ENCODE measurements at places on chromosomes 5 and 9.
A peak's percentile ranks its signal among the peaks of the same experiment; 100 is the strongest.

DNA sequence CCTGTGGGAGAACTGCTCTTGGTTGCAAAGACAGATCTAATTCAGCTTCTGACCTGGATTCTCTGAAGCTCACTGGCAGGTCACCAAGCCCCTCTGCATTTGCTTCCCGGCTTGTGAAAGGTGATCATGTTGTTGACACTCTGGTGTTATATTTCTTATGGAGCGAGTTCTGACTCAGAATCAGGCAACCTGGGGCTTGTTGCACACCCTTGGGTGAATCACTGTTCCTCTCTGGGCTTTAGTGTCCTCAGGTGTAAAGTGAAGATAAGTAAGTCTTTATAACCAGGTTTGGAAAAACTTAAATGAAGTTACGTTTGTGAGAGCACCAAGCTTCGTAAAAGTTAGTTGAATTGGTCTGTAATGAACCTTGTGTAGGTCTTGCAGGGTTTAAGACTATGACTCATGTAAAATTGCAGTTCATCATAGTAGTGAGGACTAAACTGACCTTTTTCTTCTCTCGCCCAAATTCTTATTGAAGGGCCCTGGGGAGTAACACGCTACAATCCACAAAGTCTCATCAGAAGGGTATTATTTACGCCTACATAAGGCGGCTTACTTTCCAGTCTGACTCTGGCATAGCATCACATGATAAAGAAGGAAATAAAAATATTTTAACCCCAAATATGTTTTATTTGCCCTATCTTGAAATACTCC lies 218.6 kb downstream of the TMEM38B start:
- no peak for DNase-seq

- no peak for DNase-seq
These were observed 34.5 kb downstream of the FNBP1 start for GRCh38 chr9:130008538-130008937.

DNA sequence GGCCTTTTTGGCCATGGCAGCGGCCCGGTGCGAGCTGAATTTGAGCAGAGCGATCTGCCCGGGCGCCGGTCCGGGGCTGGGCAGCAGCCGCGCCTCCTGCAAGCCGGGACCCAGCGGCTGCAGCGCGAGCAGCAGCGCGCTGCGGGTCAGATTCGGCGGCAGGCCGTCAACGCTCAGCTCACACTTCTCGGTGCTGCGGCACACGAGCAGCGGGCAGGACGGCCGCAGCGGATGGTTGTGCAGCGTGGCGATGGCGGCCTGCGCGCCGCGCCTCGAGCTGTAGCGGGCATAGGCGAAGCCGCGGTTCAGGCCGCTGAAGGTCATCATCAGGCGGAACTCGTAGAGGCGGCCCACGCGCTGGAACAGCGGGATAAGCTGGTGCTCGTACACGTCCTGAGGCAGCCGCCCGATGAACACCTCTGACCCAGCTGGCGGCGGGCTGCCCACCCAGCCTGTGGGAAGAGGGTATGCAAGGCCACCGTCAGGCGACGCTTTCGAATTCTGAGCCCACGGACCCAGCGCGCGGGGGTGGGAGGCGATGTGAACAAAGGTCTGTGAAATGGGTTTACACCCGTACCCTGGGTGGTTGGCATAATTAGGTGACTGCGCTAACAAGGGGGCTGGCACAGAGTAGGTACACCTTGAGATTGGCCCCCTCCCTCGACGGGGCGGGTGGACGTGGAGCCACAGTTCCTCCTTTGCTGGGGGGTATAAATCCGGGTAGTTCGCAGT lies 755 bp downstream of the DND1 start:
- no peak for DNase-seq

DNA sequence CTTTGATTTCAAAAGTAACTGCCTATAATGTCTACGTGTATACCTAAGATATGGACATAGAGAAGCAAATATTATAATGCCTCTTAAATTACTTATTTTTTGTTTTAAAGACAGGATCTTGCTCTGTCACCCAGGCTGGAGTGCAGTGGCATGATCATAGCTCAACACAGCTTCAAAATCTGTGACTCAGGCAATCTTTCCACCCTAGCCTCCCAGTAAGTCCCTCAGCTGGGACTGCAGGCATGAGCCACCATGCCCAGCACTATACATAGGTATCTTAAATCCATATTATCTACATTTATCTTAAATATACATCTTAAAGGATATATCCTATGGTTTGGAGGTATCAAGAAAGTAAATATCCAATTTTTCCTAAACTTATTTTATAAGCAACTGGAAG lies 261.2 kb downstream of the ARL15 start:
- no peak for DNase-seq

DNA sequence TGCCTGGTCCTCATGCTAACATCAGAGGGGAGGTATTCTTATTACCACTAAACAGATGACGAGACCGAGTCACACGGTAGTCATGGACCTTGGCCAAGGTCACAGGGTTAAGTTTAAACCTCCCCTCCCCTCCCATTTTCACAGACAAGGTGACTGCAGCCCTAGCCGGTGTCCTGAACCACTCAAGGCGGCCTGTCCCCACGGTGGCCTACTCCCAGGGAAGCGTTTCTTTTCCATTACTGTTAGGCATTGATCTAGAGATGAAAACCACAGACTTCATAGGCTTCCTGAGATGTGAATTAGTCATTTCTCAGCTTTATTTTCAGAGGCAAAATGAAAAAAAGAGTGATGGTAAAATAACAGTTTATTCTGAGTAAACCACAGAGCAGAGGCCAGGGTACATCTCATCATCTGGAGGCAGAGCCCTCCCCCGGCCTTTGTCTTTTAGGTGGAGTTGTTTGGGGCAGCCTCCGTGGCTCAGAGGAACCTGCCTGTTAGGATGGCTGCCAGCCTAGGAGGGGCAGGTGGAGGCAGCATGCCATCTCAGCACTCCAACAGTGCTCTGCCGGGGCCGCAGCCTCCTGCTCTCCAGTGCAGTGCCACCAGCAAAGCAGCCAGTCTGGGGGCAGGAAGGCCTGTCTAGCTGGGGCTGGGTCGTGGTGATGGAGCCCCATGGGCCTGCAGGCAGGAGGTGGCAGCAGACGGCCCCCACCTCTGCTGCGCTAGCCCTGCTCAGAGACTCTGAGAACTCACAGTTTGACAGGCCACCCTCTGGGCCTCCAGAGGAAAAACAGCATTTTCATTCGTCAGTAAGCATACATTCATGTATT lies 71.2 kb downstream of the RAPGEF1 start:
- DNase-seq, result peak; percentile 34

GRCh38 chr5:93044859-93045666 lies 536.0 kb downstream of the NR2F1-AS1 start:
- no peak for DNase-seq

DNA sequence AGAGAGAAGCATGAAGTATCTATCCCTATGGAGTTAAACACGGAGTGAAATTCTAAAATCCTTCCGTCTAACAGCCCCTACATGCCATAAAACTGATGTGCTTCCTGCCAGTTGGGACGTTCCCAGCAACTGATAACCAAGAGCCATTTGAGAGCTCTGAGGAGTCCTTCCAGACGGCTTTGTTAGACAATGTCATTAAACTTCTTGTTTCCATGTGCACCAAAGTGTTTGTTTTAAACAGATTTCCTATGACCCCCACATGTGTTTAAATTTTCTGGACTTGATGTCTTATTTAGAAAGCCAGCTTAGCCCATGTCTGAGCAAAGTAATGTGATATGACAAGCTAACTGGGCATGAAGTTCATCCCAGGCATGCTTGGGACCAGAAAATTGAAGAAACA lies 57.2 kb upstream of the LPAR1 start:
- DNase-seq, result no peak

DNA sequence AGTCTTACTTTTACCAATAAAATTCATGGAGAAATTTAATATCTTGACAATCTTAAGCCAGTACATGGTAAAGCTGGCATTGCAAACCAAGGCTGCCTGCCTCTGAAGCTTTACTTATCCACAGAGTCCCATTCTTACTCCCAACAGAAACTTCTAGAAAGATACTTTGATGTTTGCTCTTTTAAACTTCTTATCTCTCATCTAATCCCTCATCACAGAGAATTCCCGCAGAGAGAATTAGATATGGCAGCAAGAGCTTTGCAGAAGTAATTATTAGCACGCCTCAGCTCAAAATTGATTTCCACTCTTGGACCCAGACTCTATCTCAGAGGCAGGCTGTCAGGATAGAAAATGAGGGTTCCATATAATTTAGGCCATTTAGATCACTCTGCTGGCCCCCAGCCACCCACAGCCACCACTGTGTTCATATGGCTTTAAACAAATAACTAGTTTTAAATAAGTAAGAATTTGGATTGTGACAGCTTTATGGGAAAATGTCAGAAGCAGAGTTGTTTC lies 37.9 kb upstream of the GAS1 start:
- DNase-seq, result no peak

DNA sequence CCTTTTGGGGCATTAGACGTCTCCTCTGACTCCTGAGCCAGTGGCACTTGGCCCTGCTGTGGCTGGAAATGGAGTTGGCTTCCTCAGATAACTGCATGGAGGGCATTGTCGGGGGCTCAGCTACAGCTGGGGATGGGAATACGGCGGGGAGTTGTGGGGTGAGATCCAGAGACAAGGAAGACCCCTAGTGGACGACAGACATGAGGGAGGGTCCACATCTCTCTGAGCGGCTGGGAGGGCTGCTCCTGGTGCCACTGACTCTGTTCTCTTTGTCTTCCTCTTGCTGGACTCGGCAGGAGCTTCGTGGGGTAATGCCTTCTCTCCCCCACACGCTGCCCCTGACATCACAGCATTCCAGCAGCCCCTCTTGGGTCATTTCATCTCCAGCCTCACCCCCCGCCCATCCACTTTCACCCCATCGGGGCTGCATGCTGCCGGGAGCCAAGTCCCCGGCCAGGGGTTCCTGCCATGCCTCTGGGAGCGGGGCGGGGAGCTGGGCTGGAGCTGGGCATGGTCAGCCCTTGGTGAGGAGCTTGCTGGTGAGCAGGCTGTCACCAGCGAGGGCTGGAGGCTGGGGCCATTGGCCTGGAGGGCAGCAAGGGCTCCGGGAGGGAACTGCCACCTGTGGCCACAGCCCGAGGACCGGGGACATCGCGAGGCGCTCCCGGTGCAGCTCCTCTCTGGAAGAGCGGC lies 172.3 kb downstream of the CACNA1B start:
- no peak for DNase-seq

- no peak for DNase-seq
These were observed 153.1 kb downstream of the TTC39B start for GRCh38 chr9:15153961-15154360.

DNA sequence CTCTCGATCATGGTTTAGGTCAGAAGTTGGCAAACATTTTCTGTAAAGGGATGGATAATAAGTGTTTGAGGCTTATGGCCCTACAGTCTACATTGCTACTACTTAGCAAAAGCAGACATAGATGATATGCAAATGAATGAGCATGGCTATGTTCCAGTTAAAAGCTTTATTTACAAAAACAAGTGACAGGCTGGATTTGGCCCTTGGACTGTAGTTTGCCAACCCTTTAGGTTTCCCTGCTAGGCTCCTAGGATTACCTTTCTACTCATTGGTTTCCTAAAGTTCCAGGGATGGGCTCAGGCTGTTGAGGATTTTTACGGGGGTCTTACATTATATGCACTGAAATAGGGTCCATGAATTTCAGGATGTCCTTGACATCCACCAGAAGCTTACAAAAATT lies 57.5 kb downstream of the GPR21 start:
- DNase-seq, result no peak

DNA sequence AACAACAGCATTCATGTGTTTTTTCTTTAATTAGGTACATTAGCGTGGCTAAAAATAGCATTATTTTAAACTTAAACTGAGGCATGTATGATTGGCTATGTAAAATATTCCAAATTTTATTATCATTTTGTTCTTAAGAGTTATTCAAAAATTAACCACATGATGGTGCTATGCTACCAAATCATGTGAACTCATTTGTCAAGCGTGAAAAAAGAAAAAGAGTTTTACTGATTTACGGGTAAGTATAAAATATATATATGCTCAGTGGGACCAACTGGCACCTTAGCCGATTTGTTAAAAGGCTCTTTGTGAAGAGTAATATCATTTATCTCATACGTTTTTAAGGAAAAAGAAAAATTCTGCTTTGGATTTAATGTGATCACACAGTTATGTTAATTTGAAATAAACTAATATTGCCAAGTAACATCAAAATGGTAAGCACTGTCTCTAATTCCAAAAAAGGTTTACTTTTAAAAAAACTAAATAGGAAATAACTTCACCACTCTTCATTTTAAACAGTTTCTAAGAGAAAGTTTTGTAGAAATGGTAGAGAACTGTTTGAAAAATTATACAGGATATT lies 1042.3 kb downstream of the CDH12 start:
- no peak for DNase-seq
